ENCODE measurements at places on chromosomes 12 and 14.

GRCh38 chr14:43087666-43088065, 1419.4 kb downstream of the FSCB start:
- no peak for DNase-seq

DNA sequence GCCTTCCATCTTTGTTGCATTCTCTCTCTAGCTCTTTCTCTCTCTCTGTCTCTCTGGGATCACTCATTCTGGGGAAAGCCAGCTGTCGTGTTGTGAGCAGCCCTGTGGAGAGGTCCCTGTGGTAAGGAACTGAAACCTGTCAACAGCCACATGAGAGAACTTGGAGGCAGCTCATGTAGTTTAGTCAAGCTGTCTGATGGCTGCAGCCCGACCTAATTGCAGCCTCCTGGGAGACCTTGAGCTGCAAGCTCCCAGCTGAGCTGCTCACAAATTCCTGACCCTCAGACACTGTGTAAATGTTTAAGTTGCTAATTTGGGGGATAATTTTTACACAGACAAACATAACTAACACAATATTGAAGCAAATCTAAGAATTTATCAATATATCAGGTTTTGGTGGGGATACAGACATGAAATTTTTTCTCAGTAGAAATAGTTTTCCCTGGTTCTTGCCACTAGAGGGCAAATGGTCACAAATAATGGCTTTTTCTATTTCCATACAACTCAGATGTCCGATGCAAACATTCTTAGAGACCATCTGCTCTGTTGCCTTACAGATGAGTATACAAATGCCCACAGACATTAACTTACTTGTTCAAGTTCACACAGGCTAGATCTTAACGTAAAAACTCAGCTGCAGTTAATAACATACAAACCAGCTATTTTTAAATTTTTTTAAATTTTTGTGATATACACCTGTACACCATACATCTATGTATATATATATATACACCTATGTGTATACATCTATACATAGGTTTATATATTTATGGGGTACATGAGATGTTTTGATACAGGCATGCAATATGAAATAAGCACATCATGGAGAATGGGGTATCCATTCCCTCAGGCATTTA, 15.5 kb upstream of the KRR1 start:
- DNase-seq = peak; percentile 94

GRCh38 chr14:31950764-31951637, 126.1 kb upstream of the ARHGAP5 start:
- DNase-seq = no peak

- DNase-seq = no peak
Observed at GRCh38 chr12:65612440-65612839, 211.8 kb upstream of the HMGA2 start.

DNA sequence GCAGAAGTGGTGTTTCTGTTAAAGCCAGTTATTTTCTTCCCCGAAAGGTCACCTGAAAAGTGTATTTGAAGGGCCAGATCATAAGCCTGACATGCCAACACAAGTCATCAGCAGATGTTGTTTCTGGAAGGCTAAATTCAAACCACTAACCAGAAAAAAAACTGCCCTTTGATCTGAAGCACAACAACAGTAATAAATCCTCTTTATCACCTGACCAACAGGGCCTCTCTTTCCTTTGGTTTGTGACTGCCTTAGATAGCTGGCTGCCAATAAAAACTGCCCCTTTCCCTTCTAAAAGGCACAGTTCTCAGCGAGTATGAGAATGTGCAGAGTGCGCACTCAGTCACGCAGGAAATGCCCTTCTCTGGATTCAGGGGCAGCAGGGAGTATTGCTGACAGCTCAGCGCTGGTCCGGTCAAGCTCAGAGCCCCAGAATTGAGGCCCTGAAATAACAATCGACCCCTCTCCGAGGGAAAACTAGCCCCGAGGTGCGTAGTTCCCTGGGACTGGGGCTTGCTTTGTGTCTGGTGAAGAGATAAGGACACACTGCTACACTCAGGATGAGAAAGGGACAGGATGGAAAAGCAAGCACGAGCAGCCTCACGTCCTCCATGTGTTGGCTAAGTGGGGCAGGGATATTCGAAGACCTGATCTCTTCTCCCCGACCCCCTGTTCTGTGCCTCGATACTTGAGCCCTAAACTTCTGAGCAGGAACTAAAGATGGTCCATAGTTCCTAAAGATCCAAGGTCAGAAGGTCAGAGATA, 184.2 kb upstream of the GZMB start:
- DNase-seq = no peak

DNA sequence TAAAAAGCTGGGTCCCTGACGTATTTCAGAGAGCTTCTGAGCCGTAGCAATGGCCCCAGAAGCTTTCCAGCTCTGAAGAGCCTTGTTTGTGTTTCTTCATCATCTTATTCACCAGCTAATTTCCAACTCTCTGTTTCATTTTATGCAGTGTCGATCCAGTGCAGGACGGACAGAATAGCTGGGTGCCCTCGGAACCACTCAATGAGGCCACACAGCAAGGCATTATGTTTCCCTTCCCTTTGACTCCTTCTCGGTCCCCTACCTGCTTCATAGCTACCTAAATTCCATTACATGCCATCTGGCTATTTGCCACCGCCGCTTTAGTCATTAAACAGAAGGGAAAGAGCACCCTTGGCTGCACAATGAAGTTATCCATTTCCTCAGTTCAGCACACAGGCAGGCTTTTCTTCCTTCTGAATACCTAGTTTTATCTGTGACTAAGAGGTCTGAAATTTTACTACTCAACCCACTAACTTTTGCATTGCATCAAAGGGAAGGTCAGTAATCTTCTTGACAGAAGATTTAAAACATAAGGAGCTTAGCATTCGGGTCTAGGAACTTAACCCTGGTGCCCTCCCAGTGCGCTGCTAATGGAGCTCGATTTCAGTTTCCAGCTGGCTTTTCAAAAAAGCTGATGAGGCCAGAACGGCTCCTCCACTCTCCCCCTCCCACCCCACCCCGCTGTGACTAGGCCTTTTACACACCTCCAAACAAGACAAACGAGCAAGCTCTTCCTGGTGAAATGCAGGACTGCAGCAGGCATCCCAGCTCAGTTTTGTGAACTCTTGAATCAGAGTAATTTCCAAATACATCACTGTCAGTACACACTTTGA, 176.8 kb downstream of the GXYLT1 start:
- peak; percentile 87 for DNase-seq

DNA sequence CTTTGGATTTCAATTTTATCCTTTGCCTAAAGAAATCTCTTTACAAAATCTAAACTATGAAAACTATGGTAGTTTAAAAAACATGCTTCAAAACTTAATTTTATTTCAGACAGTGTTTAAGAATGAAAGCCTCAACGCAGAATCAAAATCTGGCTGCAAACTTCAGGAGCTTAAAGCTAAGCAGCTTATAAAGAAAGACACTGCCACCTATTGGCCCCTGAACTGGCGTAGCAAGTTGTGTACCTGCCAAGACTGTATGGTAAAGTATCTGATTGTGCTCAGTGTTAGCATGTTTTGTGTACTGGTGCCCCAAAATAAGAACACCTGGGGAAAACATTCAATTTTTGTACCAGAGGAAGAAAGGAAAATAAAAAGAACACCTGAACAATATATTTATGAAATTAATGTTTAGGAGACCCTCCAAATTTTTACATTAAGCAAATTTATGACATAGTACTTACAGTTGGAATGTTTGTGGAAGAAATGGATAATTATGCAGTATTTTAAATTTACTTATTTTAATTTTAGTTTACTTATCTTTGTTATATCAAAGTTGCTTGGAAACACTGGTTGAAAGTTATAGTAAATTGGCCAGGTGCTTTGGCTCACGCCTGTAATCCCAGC, 12.2 kb downstream of the UBR7 start:
- peak; percentile 56 for DNase-seq

GRCh38 chr12:82781309-82781997, 94.7 kb downstream of the TMTC2 start:
- no peak for DNase-seq

DNA sequence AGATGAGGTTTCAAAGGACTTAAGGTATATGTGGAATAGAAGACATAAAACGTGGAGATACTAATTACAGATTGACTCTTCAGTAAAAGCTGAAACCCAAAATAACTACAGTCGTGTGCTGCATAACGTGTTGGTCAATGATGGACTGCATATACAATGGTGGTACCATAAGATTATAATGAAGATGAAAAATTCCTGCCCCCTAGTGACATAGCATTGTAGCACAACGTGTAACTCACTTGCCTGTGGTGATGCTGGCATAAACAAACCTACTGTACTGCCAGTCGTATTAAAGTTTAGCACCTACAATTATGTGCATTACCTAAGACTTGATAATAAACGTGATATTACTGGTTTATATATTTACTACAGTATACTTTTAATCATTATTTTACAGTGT, 150.3 kb downstream of the LRRK2 start:
- no peak for DNase-seq
